ENCODE measurements at places on chromosomes 7 and 10.

- DNase-seq, result no peak
Observed at GRCh38 chr7:561631-562373, 42.2 kb upstream of the PDGFA start.

- DNase-seq, result no peak
Observed at GRCh38 chr7:135877805-135878204, 99.4 kb downstream of the MTPN start.

GRCh38 chr10:109433434-109433833 is 489.9 kb downstream of the XPNPEP1 start:
- DNase-seq, result no peak

DNA sequence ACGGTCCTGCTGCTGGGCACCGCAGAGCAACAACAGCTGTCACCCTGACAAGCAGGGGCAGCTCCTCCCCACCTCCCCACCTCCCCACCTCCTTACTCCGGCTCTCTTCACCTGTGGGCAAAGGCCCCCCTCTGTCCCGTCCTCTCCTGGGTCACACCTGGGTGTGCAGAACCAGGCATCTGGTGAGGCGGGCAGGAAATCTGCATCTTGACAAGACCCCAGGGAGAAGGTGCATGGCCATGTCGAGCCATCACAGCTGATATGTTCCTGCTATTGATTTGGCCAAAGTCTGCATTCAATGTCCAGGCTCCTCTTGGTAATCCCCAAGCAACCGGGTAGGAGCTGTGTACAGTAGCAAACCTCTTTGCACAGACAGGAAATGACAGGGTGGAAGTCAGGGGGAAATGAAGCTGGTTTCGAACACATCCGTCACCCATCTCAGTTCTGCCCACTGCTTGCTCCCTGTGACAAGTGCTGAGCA is 554.2 kb downstream of the DNAJB6 start:
- DNase-seq, result no peak

- DNase-seq, result no peak
Observed at GRCh38 chr10:12717981-12718707, 283.4 kb downstream of the CCDC3 start.

DNA sequence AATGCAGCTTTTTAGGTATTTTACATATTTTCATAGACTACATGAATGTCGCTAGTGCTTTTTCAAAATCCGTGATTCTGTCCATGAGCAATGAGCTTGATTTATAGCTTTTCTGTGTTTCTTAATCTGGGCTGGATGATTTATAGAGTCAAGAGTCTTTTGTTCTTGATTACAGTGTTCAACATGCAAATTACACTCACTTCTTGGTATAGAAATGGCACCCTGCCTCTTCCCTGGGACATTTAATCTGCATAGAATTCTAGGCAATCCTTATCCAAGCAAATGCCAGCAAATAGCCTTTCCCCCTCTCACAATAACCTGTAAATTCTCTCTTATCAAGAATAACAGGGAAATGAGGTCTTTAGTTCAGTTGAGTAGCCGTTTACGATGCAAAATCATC is 246.2 kb upstream of the SEMA3C start:
- no peak for DNase-seq

GRCh38 chr7:6403907-6404306 is 43.8 kb downstream of the DAGLB start:
- no peak for DNase-seq

GRCh38 chr7:139648391-139648861 is 124.9 kb downstream of the CLEC2L start:
- no peak for DNase-seq

DNA sequence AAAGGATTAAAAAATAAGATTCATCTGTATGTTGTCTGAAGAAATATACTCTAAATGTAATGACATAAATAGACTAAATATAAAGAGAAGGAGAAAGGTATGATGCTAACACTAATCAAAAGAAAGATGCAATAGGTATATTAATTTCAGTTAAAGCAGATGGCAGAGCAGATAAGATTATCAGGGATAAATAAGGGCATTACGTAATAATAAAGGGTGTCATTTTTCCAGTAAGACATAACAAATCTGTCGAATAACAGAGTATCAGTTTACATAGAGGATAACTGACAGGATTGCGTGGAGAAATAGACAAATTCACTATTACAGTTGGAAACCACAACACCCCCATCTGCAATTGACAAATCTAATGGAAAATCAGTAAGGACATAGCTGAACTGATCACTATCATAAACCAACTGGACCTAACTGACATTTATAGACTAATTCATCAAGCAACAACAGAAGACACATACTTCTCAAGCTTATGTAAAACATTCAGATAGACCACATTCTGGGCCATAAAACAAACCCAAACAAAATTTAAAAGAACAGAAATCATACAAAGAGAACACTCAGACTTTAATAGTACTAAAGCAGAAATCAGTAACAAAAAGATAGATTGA is 384.1 kb upstream of the COBL start:
- DNase-seq, result no peak

DNA sequence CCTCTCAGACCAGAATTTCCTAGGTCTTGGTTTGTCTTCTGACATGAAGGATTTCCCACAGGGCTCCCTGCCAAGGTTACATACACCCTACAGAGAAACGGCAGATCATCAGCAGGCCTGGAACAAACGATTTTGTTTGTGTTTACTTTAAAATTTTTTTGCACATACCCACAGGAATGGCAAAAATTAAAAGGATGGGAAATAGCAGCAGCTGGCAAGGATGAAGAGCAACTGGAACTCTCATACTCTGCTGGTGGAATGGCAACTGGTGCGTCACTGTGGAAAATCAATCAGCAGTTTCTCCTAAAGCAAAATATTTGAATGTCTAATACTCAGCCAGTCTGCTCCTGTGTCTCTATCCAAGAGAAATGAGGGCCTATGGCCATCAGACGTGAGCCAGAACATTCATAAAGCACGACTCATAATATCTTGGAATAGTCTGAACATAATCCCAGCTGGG is 6.5 kb downstream of the BAIAP2L1 start:
- DNase-seq, result peak; percentile 86

GRCh38 chr7:111841596-111842205 is 279.4 kb upstream of the IMMP2L start:
- no peak for DNase-seq

DNA sequence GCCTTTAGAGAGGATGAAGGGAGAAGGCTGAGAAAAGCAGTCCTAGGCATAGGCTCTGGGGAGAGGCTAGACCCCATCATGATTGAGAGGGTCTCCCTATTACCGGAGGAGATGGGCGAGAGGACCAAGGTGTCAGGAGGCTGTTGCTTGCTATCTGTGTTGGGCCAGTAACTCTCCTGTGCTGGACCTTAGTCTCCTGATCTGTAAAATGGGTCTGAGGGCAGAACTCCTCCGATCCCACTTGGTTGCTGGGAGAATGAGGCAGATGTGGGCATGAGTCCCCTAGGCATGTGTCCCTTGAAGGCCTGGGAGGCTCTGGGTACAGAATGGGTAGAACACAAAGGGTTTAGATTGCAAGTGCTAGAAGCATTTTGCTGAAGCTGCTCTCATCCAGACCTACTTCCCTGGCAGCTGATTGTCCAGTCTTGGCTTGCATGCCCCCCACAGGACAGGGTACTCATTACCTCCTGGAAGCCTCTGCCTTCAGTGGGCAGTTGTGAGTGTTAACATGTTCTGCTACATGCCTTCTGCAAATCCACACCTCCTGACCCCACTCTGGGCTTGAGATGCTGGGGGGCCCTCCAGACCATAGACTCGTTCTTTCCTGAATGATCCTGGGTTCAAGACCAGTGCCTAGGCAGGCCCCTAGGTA is 4.4 kb downstream of the ZMIZ1 start:
- DNase-seq, result peak; percentile 79

DNA sequence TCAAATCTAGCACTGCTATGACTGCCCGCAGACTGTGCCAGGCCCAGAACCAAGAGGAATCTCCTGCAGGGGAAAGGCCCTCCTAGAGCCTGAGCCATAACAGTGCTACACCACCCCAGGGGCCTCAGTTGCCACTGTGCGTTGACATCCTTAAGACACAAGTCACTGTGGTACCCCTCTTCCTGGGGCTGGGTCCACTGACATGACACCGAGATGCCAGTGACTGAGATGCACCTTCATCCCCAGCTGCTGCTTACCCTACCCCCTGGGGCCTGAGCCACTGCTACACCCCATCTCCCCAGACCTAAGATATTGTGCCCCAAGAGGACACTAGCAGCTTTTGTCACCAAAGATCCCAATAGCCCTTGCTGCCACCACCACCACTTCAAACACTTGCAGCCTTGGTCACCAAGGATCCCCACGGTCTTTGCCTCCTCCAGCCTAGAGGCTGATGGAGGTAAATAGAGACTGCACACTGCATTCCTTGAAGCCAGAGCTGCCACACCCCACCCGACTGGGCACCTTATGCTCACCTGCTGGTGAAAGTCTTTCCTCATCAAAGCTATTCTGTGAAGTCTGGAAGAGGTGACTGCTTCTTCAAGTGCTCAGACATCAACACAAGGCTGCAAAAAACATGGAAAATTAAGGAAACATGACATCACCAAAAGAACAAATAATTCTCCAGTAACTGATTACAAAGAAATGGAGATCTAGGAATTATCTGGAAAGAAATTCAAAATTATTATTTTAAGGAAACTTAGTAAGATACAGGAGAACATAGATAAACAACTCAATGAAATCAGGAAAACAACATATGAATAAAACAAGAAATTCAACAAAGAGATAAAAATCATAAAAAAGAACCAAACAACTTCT is 40.4 kb upstream of the SHH start:
- DNase-seq, result no peak

DNA sequence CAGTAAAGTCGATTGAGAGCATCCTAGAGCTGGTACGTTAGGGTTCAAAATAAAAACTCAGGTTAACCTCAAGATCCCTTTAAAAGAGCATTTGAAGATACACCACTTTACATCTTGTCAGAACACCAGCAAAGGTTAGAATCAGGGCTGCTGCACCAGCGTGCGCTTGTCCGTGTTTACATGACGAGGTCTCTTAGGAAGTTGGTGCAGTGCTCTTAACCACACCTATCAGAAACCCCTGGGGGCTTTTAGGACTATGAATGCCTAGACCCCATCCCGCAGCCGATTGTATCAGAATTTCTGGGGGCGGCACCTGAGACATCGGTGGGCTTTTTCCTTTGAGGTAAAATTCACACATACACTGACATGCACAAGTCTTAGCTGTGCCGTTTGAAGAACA is 97.6 kb downstream of the ZMYND11 start:
- no peak for DNase-seq

DNA sequence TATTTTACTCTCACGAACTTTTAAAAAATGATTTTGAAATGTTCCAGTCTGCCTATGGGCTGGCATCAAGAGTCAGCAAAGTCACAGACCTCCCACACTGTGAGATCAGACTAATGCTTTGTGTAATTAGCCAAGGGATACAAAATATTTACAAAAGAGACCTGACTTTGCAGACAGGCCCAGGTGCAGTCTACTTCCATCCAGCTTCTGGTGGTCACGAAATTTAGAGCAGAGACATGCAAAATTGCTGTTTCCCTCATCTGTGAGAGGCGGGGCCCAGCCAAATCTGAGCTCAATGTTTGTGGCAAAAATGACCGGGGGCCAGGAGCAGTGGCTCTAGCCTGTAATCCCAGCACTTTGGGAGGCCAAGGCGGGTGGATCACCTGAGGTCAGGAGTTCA is 82.5 kb upstream of the PITRM1 start:
- DNase-seq, result no peak

- no peak for DNase-seq
Observed at GRCh38 chr7:158407581-158408317, 179.9 kb downstream of the PTPRN2 start.

DNA sequence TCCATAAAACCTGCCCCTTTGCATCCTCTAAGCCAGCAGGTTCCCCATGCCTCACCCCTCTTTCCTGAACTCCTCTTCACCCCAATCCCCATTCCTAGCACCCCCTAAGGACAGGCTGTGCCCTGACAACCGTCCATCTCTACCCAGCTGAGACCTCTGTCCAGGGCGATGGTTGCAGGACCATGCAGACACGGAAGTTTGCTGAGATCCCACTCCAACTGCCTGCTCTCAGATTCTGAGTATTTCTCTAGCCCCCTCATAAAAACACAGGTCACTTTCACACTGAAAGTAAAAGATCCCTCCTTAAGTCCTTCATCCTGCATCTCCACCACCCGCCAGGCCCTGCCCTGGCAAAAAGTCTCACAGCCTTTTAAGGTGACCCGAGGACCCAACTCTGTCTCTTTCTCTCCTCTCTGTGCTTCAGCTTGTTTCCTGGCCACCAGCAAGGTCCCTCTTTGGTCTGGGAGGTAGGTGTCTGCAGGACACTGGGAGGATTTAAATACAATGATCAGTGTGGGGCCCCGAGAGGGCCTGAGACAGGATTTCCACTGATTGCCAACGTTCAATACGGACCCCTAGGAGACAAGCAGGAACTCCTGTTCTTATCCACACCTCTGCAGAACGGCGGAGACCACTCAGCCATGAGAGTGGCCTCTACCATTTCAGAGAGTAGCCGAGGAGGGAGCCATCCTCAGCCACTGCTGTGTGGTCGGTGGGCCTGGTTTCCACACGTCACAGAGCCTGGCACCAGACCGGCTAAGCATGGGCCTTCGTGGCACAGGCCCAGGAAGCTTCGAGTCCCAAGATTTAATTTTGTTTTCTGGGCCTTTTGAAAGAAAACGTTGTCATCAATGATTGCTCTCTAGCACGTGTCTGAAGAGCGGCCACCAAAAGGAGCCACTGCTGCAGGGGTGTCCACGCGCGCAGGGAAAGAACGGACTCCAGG is 27.9 kb downstream of the CALML3 start:
- peak; percentile 38 for DNase-seq

DNA sequence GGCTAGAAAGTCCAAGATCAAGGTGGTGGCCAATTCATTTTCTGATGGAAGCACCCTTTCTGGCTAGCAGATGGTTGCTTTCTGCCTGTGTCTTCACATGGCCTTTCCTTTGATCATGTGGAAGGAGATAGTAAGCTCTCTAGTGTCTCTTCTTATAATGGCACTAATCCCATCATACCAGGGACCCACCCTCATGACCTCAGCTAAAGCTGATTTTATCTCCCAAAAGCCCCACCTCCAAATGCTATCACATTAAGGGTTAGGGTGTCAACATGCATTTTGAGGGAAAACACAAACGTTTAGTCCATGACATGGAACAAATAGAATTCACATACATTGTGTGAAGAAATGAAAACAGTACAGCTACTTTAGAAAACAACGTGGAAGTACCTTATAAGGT is 100.0 kb downstream of the VPS50 start:
- no peak for DNase-seq

DNA sequence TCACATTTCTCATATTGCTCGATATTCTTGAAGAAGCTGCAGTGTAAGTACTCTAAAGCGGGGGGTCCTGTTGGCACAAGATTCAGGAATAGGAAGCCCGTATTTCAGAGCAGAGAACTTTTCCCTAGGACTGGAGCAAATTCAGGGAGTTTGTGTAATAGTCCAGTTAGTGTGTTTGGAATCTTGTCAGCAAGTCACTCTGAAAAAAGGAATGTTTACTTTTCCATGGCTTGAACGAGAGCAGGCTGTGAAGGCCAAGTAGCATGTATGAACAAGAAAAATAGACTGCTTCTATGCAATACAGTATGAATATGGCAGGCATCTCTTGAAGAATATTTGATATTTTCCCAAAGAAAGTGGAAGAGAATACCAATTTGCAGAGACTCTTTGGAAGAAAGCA is 39.8 kb downstream of the CDC123 start:
- peak; percentile 23 for DNase-seq
